ENCODE measurements at places on chromosomes 1 and 21.

- peaks cover 2% of the 10 kb centered on the region for H3K27me3 ChIP-seq
- H3K27ac ChIP-seq, result peak overlapping the region; percentile 34
- H3K36me3 ChIP-seq, result peaks cover 4% of the 10 kb centered on the region
- DNase-seq, result no peak
Measured at GRCh38 chr1:93675271-93675670, 6.4 kb downstream of the BCAR3 start.

DNA sequence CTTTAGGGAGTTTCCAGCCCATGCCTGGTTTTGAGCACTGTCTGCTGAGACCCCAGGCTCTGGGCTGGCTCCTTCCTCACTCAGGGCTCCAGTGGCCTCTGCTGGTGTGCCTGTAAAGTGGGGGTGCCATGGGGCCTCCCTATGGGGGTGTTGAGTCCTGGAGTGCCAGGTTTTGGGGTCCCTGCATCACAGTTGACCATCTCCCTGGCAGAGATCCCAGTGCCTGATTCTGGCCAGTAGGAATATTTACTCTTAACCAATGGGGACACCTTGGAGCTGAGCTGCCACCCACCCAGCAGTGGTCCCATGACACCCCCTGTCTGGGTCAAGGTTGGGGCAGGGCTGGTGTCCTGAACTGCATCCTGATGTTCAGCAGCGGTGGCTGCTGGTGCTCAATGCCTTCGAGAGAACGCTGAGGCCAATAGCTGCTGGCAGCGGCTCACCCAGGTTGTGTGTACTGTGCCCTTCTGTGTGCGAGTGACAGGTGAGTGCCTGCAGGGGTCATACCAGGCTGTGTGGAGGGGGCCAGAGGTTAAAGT lies 9.6 kb upstream of the ZNF669 start:
- no peak overlapping the region for H3K27ac ChIP-seq
- H3K4me3 ChIP-seq, result no peak overlapping the region
- peaks cover 9% of the 10 kb centered on the region for H3K4me1 ChIP-seq
- peaks cover 10% of the 10 kb centered on the region for H3K36me3 ChIP-seq

- no peak overlapping the region for H3K4me3 ChIP-seq
- H3K4me1 ChIP-seq, result no peaks in the 10 kb centered on the region
- no peak for DNase-seq
- no peaks in the 10 kb centered on the region for H3K36me3 ChIP-seq
Measured at GRCh38 chr1:225612287-225612686, 40.6 kb downstream of the ENAH start.

GRCh38 chr1:93620841-93621210 lies 60.8 kb downstream of the BCAR3 start:
- H3K27me3 ChIP-seq, result no peaks in the 10 kb centered on the region
- no peak overlapping the region for H3K27ac ChIP-seq
- no peak for DNase-seq
- H3K4me1 ChIP-seq, result peaks cover 13% of the 10 kb centered on the region
- H3K4me3 ChIP-seq, result no peak overlapping the region

GRCh38 chr1:247496581-247497285 lies 38.8 kb upstream of the OR2B11 start:
- H3K4me3 ChIP-seq, result no peak overlapping the region
- no peak for DNase-seq
- H3K27ac ChIP-seq, result no peak overlapping the region

GRCh38 chr1:8059161-8059622 lies 33.1 kb upstream of the ERRFI1 start:
- H3K4me1 ChIP-seq, result no peaks in the 10 kb centered on the region
- H3K4me3 ChIP-seq, result no peak overlapping the region
- H3K27me3 ChIP-seq, result peaks cover 5% of the 10 kb centered on the region
- no peaks in the 10 kb centered on the region for H3K36me3 ChIP-seq
- DNase-seq, result no peak

DNA sequence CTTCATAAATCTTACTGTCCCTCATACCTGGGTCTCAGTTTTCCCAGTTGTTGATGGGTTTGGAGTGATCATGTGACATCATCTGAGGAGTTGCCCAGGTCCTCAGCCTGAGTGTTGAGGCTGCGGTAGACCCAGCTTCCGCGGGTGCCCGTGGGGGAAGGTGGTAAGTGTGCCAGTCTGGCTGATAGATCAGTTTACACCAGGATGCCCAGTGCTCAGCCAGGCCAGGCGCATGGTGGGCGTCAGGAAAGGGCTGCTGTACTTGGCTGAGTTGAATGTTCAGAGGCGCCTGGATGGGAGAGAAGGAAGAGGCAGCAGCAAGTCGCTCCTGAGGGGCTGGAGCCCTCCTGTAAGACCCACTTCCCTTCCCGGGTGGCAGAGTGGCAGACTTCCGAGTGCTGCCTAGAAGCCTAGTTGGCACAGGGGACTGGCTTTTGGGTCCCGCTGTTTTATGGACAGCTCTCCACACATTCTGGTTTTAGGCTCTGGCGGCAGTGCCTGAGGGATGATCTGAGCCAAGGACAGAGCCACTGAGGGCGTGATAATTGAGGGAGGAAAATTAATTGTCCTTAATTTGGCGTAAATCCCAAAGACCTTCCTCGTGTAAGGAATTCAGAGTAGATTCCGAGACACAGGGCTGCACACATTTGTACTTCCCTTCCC lies 35.8 kb downstream of the PTPRF start:
- H3K4me3 ChIP-seq, result peak overlapping the region; percentile 39
- H3K36me3 ChIP-seq, result no peaks in the 10 kb centered on the region
- DNase-seq, result no peak
- H3K27me3 ChIP-seq, result no peaks in the 10 kb centered on the region
- H3K4me1 ChIP-seq, result no peaks in the 10 kb centered on the region
